ENCODE measurements at places on chromosomes 4 and X. TPM values are rescaled to one million over a fixed set of nuclear protein-coding genes. Genes with fewer than 3 reads are reported as not detected.

The CD38 gene
- polyA plus RNA-seq, result 0.69 TPM

The FAM114A1 gene
- 32.2 TPM for polyA plus RNA-seq

The PRAF2 gene
- polyA plus RNA-seq, result 56.2 TPM

The SMIM31 gene
- polyA plus RNA-seq, result not detected

The RTL9 gene
- 0.88 TPM for polyA plus RNA-seq

The CLDN22 gene
- polyA plus RNA-seq, result not detected

The SSX4B gene
- not detected for polyA plus RNA-seq

The CT83 gene
- not detected for polyA plus RNA-seq

The MGARP gene
- 4.4 TPM for polyA plus RNA-seq

The ANK2 gene
- polyA plus RNA-seq, result 48.2 TPM

The GPRIN3 gene
- 7.1 TPM for polyA plus RNA-seq

The TCEAL6 gene
- polyA plus RNA-seq, result not detected

The RPA4 gene
- 0.31 TPM for polyA plus RNA-seq

The SYTL5 gene
- polyA plus RNA-seq, result 1.6 TPM

The PRRG3 gene
- polyA plus RNA-seq, result 5.6 TPM

The PABPC5 gene
- polyA plus RNA-seq, result 11.2 TPM
